ENCODE measurements at places on chromosomes 11 and 22. TPM values are rescaled to one million over a fixed set of nuclear protein-coding genes. Genes with fewer than 3 reads are reported as not detected.
A peak's percentile ranks its signal among the peaks of the same experiment; 100 is the strongest.

GRCh38 chr11:100593291-100593690 is 93.8 kb upstream of the ARHGAP42 start:
- H3K36me3 ChIP-seq = no peaks in the 10 kb centered on the region
- no peaks in the 10 kb centered on the region for H3K4me1 ChIP-seq
- DNase-seq = no peak

DNA sequence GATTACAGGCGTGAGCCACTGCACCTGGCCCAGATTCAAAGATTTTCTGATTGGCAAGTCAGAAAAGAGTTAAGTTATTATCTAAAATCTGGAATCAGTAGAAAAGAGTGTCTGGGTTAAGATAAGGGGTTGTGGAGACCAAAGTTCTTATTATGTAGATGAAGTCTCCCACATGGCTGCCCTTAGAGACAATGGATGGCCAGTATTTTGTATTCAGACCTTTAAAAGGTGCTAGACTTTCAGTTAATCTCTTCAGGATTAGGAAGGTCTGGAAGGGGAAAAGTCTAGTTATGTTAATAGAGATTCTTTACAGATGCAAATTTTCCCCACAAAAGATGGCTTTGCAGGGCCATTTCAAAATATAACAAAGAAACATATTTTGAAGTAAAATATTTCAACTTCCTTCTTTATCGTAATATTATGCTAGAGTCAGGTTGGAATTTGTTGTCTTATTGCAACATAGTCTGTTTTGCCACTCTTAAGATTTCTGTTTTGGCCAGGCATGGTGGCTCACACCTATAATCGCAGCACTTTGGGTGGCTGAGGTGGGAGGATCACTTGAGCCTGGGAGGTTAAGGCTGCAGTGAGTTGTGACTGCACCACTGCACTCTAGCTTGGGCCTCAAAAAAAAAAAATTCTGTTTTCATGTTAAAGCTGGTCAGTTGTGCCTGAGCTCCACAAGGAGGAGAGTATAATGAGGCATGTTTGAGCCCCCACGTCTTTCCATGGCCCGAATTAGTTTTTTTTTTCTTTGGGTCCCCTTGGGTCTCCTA is 14.0 kb downstream of the GRAMD1B start:
- no peaks in the 10 kb centered on the region for H3K27me3 ChIP-seq
- peak overlapping the region; percentile 56 for H3K27ac ChIP-seq
- peaks cover 91% of the 10 kb centered on the region for H3K4me1 ChIP-seq
- DNase-seq = no peak
- H3K36me3 ChIP-seq = peaks cover 80% of the 10 kb centered on the region

Gene SYT13
- total RNA-seq = not detected

GRCh38 chr22:44709881-44710392 is 7.9 kb downstream of the PRR5 start:
- H3K36me3 ChIP-seq = no peaks in the 10 kb centered on the region
- H3K27ac ChIP-seq = peak overlapping the region; percentile 75
- peak overlapping the region; percentile 41 for H3K4me3 ChIP-seq
- peaks cover 25% of the 10 kb centered on the region for H3K4me1 ChIP-seq
- no peaks in the 10 kb centered on the region for H3K27me3 ChIP-seq

Gene KLHL35
- total RNA-seq = 0.60 TPM

GRCh38 chr11:45610627-45611026 is 54.8 kb downstream of the CHST1 start:
- H3K4me1 ChIP-seq = no peaks in the 10 kb centered on the region
- no peak for DNase-seq
- no peak overlapping the region for H3K4me3 ChIP-seq
- H3K27me3 ChIP-seq = peaks cover 21% of the 10 kb centered on the region
- H3K27ac ChIP-seq = no peak overlapping the region

- no peaks in the 10 kb centered on the region for H3K36me3 ChIP-seq
- H3K4me3 ChIP-seq = no peak overlapping the region
- peaks cover 9% of the 10 kb centered on the region for H3K4me1 ChIP-seq
- no peak overlapping the region for H3K27ac ChIP-seq
- DNase-seq = no peak
Observed at GRCh38 chr11:68436985-68437926, 23.3 kb upstream of the PPP6R3 start.

GRCh38 chr22:43260331-43261231 is 73.6 kb upstream of the TTLL12 start:
- H3K4me1 ChIP-seq = peaks cover 48% of the 10 kb centered on the region
- no peak for DNase-seq
- no peak overlapping the region for H3K27ac ChIP-seq
- H3K4me3 ChIP-seq = no peak overlapping the region
- peaks cover 15% of the 10 kb centered on the region for H3K27me3 ChIP-seq

Gene OR10A2
- total RNA-seq = not detected

- no peak for DNase-seq
- peak overlapping the region; percentile 92 for H3K27ac ChIP-seq
- peaks cover 39% of the 10 kb centered on the region for H3K4me1 ChIP-seq
- peaks cover 31% of the 10 kb centered on the region for H3K36me3 ChIP-seq
- H3K27me3 ChIP-seq = peaks cover 10% of the 10 kb centered on the region
Observed at GRCh38 chr22:39501644-39502108, 414 bp upstream of the MIEF1 start.

Gene IGSF9B
- 66.2 TPM for total RNA-seq

GRCh38 chr11:130522284-130522961 is 74.0 kb downstream of the ADAMTS15 start:
- H3K4me1 ChIP-seq = no peaks in the 10 kb centered on the region
- H3K36me3 ChIP-seq = no peaks in the 10 kb centered on the region
- H3K4me3 ChIP-seq = no peak overlapping the region
- no peak overlapping the region for H3K27ac ChIP-seq
- DNase-seq = no peak

- peaks cover 15% of the 10 kb centered on the region for H3K4me1 ChIP-seq
- H3K27me3 ChIP-seq = no peaks in the 10 kb centered on the region
- DNase-seq = no peak
- no peak overlapping the region for H3K27ac ChIP-seq
- no peak overlapping the region for H3K4me3 ChIP-seq
- H3K36me3 ChIP-seq = no peaks in the 10 kb centered on the region
Observed at GRCh38 chr22:49500942-49501395, 326.7 kb downstream of the BRD1 start.

- H3K36me3 ChIP-seq = no peaks in the 10 kb centered on the region
- H3K4me3 ChIP-seq = no peak overlapping the region
- DNase-seq = no peak
- no peaks in the 10 kb centered on the region for H3K4me1 ChIP-seq
Observed at GRCh38 chr11:89443361-89444322, 47.5 kb downstream of the NOX4 start.

Gene IRAG1
- not detected for total RNA-seq

DNA sequence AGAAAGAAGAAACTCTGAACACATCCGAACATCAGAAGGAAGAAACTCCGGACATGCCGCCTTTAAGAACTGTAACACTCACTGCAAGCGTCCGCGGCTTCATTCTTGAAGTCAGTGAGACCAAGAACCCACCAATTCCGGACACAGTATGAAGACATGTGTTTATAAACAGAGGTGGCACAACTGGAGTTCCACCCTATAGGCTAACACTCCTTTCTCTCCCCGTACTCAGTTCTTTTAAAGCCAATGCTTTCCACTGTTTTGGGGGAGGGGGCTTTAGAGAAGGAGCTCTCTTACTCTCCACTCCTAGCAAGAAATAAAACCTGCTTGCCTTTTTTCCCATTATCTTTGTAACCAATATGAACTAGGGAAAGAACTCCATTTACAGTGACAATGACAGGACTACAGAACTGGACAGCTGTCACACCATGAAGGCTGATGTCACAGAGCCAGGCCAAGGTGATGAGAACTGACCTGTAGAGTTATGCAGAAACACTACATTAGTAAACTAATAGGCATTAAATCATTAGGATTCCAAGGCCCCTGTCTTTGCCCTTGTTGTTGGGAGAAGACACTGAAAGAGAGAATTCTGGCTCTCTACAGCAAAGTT is 733 bp downstream of the TRIM5 start:
- H3K27me3 ChIP-seq = no peaks in the 10 kb centered on the region
- no peak for DNase-seq
- H3K4me1 ChIP-seq = peaks cover 39% of the 10 kb centered on the region
- peak overlapping the region; percentile 90 for H3K27ac ChIP-seq

DNA sequence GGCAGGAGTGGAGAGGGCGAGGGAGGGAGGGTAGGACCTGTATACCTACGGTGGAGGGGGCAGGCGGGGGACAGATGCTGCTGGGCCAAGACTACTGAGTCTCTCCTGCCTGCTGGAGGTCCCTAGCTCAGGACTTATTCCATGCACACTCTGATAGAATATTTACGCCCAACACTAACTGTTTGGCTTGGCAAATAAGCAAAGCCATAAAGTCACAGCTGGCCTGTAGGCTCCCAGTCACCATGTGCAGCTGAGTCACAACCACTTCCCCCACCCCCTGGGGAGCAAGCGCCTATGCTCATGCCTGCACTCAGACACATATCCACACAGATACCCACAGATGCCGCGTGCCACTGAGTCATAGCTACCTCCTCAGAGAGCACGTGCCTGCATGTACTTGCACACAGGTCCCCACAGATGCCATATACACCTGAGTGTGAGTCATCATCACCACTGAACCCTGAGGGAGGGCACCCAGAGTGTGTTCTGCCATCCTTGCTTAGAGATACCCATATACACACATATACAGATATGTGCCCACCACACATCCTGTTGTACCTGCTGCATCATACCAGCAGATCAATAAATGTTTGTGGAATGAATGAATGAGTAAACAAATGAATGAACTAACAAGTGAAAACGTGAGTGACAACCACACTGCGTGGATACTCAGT is 95.8 kb downstream of the SWAP70 start:
- no peaks in the 10 kb centered on the region for H3K27me3 ChIP-seq
- peaks cover 35% of the 10 kb centered on the region for H3K4me1 ChIP-seq
- H3K27ac ChIP-seq = peak overlapping the region; percentile 74
- DNase-seq = peak; percentile 93
- H3K4me3 ChIP-seq = peak overlapping the region; percentile 70

- no peaks in the 10 kb centered on the region for H3K36me3 ChIP-seq
- no peak overlapping the region for H3K27ac ChIP-seq
- peaks cover 6% of the 10 kb centered on the region for H3K4me1 ChIP-seq
- peaks cover 58% of the 10 kb centered on the region for H3K27me3 ChIP-seq
- no peak for DNase-seq
Observed at GRCh38 chr11:134417871-134418840, 6.1 kb upstream of the B3GAT1 start.

- H3K36me3 ChIP-seq = no peaks in the 10 kb centered on the region
- no peak for DNase-seq
- no peaks in the 10 kb centered on the region for H3K27me3 ChIP-seq
- H3K4me1 ChIP-seq = peaks cover 2% of the 10 kb centered on the region
Observed at GRCh38 chr22:23169043-23169406, 11.3 kb upstream of the BCR start.

Gene NRGN
- 7.3 TPM for total RNA-seq

- H3K4me1 ChIP-seq = no peaks in the 10 kb centered on the region
- H3K4me3 ChIP-seq = no peak overlapping the region
- no peak for DNase-seq
- H3K27me3 ChIP-seq = no peaks in the 10 kb centered on the region
Observed at GRCh38 chr22:29979777-29980321, 96.9 kb downstream of the MTMR3 start.

Gene TSPO
- 133 TPM for total RNA-seq

Gene MPZL2
- 5.3 TPM for total RNA-seq

DNA sequence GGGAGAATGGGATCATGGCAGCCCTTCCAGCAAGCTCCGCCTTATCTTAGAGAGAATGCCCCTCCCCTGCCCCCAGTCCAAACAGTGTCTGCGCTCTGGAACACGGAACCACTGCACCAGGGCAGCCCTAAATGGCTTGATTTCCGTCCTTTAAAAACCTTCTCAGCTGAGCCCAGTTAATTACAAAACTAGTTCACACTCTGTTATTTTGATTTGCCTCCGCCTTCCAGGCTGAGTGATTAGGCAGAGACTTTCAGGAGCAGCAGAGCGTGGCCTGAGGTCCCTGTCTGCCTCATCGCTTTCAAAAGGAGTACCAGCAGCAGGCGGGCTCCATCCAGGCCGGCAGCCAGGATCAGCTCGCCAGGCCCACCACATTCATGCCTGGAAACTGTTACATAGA is 313.0 kb downstream of the BRD1 start:
- no peak overlapping the region for H3K4me3 ChIP-seq
- H3K4me1 ChIP-seq = peaks cover 15% of the 10 kb centered on the region
- peaks cover 15% of the 10 kb centered on the region for H3K36me3 ChIP-seq
- no peak for DNase-seq
- H3K27me3 ChIP-seq = no peaks in the 10 kb centered on the region

Gene FJX1
- not detected for total RNA-seq

DNA sequence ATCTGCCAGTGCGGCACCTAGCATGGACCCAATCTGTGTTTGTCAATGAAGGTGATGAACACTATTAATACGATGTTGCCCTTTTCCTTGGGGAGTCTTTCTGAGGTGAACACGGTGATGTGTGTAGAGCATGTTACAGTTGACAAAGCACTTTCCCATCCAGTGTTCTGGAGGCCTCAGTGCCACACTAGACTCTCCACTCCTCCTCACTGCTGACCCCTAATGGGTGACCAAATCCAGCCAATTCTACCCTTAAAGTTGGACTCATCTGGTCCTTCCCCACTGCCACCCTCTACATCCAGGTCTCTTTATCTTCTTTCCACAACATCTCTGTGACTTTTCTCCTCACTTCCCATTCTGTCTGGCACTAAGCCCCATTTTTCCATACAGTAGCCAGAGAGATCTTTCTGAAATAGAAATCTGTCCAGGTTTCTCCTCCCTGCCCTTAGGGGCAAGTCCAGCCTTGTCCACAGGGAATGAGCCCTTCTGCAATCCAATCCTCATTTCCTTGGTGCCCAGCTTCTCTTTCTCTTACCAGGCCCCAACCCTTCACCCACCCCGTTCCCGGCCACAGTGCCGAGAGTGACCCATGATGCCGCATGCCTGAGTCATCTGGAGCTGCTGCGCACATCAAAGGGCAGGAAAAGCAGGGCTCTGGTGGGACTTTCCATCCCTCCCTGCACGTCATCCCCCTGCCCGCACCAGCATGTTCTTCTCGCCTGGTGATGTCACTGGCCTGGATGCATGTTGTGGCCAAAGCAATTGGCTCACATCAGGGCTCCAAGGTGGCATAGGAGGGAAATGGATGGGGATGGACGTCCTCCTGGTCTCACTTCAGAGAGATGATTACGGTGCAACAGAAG is 64.2 kb downstream of the RASSF10 start:
- DNase-seq = no peak
- H3K27me3 ChIP-seq = peaks cover 6% of the 10 kb centered on the region
- no peaks in the 10 kb centered on the region for H3K4me1 ChIP-seq
- H3K27ac ChIP-seq = no peak overlapping the region
- H3K4me3 ChIP-seq = no peak overlapping the region

Gene INPP5J
- not detected for total RNA-seq

GRCh38 chr22:45039133-45039532 is 29.3 kb upstream of the PHF21B start:
- peaks cover 2% of the 10 kb centered on the region for H3K27me3 ChIP-seq
- no peaks in the 10 kb centered on the region for H3K4me1 ChIP-seq
- H3K4me3 ChIP-seq = no peak overlapping the region
- no peaks in the 10 kb centered on the region for H3K36me3 ChIP-seq

DNA sequence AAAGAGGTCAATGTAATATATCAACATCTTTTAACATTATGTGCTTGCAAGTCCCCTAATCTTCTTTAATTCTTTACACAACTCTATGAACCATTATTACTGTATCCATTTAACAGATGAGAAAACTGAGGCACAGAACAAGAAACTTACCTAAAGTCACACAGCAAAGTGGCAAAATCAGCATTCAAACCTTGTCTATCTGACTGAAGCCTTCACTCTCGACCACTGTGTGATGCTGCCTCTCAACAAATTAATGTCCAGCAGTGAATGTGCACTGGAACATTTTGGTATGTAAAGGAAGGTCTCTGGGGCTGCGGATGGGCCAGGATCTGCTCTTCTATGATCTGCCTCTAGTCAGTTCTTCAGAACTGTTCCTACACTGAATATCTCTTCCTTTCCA is 42.1 kb downstream of the PRCP start:
- H3K27me3 ChIP-seq = no peaks in the 10 kb centered on the region
- H3K36me3 ChIP-seq = no peaks in the 10 kb centered on the region
- no peak for DNase-seq
- no peak overlapping the region for H3K4me3 ChIP-seq
- H3K4me1 ChIP-seq = peaks cover 7% of the 10 kb centered on the region

Data from activated CD4-positive, alpha-beta memory T cell treated with anti-CD3 and anti-CD28 coated beads, Interleukin-2, amount 10 ng/mL, durations not matched to agents 7 days and 5 days (primary cell).